Esophagus squamous epithelium (tissue), 5 donors: ENCODE measurements at places on chromosomes 16 and 17.

- DNase-seq = no peak
Measured at GRCh38 chr16:53440125-53440524, 5.9 kb downstream of the RBL2 start.

DNA sequence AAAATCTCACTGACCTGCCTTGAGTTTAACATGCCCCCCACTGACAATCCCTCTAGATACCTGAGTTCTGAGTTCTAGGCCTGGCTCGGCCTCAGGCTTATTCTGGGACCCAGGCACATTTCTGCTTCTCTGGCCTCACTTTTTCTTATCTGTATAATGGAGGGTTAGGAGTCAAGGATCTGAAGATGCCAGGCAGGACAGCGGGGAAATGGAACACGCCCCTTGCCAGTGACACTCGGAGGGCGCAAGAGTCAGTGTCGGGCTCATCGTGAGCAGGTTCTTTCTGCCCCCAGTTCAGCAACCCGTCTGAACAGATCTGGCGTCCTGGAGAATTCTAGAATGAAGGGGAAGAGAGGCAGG is 567 bp upstream of the MT3 start:
- no peak for DNase-seq

DNA sequence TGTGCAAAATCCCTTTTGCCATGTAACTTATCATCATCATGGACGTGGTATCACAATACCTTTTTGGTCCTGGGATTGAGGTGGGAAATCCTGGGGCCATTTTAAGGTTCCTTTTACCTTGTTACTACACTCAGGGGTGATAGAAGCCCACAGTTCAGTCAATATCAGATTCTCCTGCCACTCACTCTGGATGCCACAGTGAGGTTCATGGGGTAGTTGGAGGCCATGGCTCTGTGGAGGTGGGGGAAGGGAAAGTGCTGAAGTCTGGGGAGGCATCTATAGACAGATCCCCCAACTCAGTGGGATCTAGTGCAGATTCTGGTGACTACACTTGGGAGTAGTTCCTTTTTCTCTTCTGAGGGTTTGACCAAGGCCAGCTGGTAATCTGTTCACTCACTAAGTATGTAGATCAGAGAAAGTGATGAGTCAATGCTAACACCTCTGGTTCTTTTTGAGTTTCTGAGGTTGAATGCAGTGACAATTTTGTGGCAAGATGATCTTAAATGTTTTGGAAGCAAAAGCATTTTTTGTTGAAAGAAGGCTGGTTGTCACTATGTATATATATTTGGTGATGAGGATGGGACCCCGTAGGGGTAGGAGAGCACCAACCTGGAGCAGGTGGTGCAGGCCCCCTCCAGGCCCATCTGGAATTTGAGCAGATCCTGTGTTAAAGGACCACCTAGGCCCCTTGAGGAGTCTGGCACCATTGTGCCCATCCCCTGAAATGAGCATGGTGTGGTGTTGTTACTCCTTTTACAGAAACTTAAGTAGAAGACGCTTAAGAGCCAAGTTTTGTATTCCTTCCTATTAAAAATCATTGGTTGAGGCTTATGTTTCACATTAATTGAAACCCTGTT is 18.8 kb upstream of the IRF8 start:
- no peak for DNase-seq

- no peak for DNase-seq
Measured at GRCh38 chr16:85171759-85172454, 59.6 kb upstream of the CIBAR2 start.

DNA sequence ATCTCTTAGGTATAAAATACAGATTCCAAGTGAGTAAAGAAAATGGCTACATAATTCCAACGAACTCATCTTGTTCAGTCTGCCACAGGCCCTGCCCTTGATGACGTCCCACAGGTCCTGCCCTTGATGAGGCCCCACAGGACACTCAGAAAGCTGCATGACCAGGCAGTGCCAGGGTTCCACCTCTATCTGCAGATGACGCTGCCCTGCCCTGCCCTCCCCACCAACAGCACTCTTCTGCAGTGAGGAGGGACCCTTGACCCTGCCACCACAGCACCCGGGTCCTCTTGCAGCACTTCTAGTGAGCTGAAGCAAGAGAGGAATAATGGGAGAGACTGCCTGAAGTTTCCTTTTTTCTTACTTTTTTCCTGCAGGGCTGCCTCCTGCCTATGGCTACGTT is 118.4 kb downstream of the VPS53 start:
- no peak for DNase-seq

GRCh38 chr16:21619765-21620425 is 20.5 kb downstream of the METTL9 start:
- DNase-seq = no peak

- DNase-seq = no peak
Measured at GRCh38 chr17:21510686-21511362, 134.7 kb downstream of the KCNJ12 start.

GRCh38 chr17:2926019-2926650 is 129.9 kb downstream of the RAP1GAP2 start:
- no peak for DNase-seq

DNA sequence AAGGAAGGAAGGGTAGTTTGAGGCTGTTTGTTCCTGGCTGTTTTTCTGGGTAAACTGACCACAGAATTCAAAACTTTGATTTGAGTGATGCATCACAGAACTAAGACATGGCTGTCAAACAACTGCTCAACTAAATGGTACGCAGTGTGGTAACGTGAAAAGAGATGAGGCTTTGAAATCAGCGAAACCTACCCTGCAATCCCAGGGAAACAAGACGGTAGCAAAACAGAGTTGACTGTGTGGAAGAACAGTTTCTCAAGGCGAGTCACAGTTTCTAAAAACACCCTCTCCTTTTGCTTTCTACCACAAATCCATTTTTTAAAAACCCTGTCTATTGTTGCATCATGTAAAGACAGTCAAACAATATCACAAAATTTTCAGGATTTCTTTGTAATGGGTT is 156.0 kb upstream of the MAF start:
- no peak for DNase-seq

DNA sequence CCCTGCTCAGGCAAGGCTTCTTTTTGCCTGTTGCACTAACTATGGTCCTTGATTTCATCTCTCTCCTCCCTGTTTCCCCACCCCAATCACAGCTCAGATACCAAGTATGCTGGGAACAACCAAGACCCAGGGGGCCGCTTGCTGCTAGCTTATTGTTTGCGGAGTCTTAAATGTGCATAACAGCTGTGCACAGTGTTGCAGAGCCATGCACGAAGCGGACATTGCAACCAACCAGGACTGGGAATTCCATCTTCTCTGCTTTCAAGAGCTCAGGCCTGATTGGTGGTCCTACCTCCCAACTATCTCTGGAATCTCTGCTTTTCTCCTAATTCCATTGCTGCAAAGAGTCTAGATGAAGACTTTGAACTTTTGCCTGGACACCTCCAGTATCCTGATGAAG is 281.3 kb upstream of the TNRC6C start:
- DNase-seq = no peak

- DNase-seq = no peak
Measured at GRCh38 chr16:70419384-70420327, 19.2 kb downstream of the ST3GAL2 start.
